ENCODE measurements at places on chromosomes 6 and 20.
A peak's percentile ranks its signal among the peaks of the same experiment; 100 is the strongest.

GRCh38 chr20:45971425-45971674, 653 bp downstream of the ZNF335 start:
- DNase-seq: no peak

GRCh38 chr20:18585134-18585533, 2.7 kb upstream of the DTD1 start:
- DNase-seq: no peak

DNA sequence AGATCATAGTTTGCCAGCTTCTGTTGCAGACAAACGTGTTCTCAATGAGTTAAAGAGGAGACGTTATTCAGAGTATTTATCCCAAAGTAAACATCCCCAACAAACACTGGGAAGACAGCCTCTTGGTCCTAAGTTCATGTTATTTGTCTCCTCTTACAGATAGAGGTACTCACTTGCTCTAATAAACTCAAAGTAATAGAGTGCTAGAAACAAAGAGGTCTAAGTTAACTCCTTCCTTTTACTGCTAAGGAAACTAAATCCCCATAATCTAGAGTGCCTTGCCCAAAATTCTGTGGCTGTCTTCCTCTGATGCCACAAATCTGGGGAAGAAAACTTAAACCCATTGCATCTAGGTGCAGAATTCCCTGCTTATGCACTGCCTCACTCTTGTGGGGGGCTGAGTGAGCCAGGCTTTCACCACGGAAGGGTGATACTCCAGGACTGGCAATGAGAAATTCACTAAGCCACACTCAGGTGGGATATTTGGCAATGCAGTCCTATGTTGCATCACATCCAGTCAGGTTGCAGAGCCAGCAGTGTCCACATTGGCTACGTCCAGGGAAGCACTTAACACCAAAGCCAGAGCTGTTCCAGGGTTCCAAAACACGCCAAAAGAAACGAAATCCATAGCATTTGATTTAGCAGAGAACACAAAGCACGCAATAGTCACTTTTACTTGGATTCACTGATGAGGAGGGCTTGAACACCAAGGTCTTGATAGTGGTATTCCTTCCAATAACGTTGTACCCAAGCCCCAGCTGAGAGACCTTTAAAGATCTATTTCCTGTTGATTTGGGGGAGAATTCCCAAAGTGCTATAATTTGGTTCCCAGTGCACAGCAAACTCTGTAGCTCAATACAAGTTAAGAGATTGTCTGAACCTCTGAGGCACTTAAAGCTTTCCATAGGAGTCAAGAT, 81.0 kb upstream of the FOXQ1 start:
- DNase-seq: no peak

DNA sequence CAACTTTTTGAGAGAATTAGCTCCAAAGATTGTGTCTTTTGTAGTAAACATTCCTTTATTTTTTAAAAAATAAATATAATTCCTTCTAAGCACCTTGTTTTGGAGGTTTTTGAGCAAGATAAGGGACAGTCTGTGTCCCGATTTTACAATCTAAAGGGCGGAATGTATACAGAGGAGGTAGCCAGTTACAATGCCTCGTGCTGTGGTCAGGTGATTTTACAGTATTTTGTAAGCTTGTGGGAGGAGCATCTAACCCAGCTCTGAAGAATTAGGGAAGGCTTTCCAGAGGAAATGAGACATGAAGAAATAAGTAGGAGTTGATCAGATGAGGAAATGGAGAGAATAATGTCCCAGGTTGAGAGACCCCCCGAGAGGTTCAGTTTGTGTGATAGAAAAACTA, 1.3 kb downstream of the HINT3 start:
- DNase-seq: no peak

DNA sequence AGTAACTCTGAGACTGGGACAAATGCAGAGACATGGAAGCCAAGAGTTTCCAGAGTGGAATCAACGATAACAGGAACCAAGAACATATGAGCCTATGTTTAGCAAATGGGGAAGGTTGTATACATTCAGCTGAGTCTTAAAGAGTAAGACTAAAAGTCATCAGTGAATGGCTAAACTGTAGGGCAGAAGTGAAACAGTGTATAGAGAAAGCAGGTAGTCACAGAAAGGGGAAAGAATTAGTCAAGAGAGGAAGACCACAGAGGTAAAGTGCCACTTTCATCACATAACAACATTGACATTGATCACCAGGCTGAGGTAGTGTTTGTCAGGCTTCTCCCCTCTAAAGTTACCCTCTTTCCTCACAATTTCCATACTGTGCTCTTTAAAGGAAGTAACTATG, 306.5 kb upstream of the SPTLC3 start:
- no peak for DNase-seq

- no peak for DNase-seq
Observed at GRCh38 chr20:46333161-46333991, 25.1 kb upstream of the CDH22 start.

GRCh38 chr20:2005831-2006426, 12.1 kb upstream of the PDYN start:
- DNase-seq: peak; percentile 44

- DNase-seq: no peak
Observed at GRCh38 chr20:61526907-61527306, 274.8 kb downstream of the CDH4 start.

DNA sequence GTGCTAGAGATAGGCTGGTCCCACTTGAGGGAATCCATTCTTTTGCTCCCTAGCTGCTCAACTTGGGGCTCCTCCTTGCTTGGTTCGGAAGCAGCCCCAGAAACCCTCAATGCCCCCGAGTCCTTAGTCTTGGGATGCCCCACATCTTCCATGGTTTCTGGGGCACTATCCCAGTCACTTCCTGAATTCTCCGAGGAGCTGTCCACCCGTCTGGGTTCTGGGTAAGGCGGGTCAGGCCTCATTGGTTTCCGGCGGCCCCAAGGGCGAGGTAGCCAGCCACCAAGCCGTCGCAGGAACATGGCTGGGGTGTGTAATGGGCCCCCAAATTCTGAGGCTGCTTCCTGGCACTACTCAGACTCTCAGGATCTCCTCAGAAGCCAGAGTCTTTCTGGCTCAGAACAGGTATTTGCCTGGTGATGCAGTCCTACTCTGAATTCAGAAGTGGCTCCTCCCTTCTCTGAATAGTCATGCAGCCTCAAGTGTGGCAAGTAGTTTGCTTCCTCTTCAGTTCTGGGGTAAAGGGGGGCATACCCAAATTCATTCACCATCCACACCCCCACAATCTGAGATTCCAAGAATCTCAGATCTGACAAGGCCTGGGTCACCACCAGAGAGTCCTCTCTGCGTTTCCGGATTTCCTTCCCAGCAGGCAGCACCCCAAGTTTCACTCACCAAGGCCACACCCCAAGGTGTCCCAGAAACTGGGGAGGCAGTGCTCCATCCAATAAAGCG, 763 bp downstream of the C6orf47 start:
- DNase-seq: no peak

GRCh38 chr20:12837646-12838045, 171.1 kb upstream of the SPTLC3 start:
- no peak for DNase-seq

DNA sequence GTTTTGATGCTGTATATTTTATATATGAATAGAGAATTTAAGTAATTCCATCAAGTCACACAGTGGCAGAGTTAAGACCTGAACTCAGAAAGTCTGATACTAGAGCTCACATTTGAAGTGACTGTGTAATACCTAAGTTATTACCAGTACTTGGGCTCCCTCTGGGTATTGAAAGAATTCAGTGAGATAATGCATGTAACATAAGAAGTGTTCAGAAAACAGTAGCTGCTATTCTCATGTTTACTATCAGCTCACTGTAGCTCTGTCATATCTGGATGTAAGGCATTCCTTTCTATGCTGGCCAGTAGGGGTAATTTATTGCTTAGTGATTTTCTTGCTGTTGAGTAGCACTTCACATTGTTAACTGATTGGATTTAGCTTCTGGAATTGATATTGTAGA, 44.6 kb downstream of the NKX2-4 start:
- no peak for DNase-seq

DNA sequence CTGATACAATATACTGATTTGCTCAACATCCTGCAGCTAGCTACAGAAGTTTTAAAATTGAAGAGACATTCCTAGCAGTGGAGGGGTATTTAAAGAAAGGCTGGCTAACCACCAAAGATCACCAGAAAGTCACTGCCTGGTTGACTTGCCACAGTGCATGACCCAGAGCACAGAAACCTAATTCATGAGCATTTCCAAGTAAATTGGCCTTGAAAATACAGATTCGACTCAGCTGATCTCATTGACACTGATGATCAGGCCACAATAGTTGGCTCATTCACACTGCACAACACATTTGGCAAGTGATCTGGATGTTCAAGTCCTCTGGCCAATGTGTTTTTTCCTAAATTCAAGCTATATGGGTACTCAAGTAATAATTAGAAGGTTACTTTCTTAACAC, 13.3 kb upstream of the TDRD6 start:
- DNase-seq: no peak

GRCh38 chr6:111361648-111362047, 121.4 kb downstream of the REV3L start:
- no peak for DNase-seq

GRCh38 chr6:111280445-111280955, 193.2 kb downstream of the SLC16A10 start:
- no peak for DNase-seq

GRCh38 chr6:42125231-42125630, 17.2 kb downstream of the C6orf132 start:
- DNase-seq: no peak

GRCh38 chr6:126170978-126171382, 168.9 kb upstream of the CENPW start:
- no peak for DNase-seq

DNA sequence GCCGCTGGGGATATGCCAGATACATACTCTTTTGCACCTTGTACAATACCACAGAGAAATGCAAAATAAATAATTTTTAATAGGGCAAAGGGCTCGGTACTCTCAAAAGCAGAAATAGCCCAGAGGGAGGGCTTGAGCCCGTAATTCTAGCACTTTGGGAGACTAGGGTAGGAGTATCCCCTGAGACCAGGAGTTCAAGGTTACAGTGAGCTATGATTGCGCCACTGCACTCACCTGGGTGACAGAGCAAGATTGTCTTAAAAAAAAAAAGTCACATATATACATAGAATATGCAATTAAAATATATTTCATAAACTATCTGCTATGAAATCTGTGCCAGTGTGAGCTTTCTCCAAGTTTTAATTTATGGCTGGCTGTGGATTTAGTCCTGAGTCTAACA, 818 bp upstream of the TRMT11 start:
- DNase-seq: no peak

DNA sequence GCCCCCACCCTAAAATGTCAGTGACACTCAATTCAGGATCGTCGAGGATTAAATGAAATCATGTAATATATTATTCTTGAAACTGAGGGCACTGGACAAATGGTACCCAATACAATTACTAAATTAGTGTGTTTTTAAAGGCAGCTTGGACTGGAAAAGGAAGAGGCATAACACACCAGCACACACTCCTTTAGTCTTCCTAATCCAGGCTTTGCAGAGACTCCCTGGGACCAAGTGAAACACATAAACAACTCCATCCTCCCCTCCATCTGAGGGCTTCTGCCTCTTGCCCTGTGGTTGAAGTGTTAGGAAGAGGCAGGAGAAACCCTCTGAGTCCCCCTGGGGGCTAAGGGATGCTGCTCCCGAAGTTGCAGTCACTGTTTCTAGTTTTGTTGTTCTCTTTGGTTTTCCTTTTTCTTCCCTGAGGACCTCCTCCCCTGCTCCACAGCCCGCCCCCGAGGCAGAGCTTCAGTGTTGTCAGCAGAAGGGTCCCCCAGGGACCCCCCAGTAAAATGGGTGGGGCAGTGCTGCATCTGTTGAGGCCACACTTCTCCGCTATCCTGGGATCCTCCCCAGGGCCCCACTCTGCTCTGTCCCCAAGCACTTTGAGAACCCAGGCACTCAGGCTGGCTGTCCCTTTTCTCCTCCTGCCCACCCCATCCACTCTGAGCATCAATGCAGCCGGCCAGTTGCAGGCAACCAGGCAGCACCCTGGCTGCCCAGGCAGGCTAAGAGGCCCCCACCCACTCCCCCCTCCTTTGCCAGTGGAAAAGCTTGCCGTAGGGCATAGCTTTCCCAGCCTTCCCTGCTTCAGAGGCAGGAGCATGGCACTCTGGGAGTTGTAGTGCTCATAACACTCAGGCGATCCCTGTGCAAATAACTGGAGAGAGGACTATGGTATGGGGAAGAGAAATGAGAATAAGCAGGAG, 5.9 kb downstream of the TMEM63B start:
- DNase-seq: no peak

DNA sequence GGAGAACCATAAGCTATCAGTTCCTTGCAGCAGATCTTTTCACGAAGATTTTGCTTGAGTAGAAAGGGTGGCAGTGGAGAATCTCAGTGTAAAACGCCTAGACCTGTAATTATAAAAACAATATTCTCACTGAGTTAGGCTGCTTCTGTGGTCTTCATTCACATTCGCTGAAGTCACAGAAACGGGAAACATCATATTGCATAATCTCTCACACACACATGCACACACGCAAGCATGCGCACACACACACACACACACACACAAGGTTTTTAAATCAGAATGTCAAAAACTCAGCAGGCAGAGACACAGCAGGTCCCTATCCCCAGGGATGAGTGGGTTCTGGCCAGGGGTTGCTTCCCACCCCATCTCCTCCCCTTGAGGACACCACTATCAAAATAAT, 175.5 kb downstream of the ATXN1 start:
- no peak for DNase-seq

DNA sequence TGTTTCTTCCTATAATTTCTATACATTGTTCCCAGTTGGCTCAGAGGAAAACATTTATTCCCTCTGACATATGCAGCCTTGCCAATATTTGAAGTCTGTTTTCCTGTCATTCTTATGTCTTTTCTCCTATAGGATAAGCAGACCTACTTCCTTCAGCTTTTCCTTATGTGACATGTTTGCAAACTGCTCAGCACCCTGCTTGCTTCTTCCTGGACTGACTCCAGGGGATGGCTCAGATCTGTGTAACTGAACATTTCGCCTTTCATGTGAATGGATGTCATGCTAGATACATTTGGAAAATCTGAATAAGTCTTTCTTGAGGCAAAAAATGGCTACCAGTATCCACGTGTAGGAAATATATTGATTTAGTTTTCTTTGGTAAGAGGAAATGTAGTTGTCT, 113.2 kb downstream of the CARMIL1 start:
- no peak for DNase-seq

DNA sequence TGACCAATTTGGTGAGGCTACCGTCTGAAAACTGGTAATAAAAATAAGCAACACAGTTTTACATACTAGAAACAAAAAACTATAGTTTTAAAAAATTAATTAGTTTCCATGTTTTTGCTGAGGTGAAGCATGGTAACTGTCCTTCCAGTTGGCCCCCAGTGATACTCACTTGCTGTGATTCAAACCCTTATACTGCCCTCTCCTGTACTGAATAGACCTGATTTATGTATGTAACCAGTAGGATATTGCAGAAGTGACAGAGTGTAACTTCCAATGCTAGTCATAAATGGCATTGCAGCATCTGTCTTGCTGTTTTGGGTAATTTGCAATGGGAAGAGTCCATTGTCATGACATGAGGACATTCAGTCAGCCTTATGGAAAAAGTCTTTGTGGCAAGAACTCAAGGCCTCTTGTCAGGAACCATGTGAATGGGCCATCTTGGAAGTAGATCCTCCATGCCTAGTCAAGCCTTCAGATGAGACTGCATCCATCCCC, 8.9 kb upstream of the CHD6 start:
- DNase-seq: no peak

All from activated CD8-positive, alpha-beta memory T cell treated with anti-CD3 and anti-CD28 coated beads for 1 hour (primary cell).